CD8-positive, alpha-beta memory T cell (primary cell): ENCODE measurements at places on chromosomes 11 and 22.
A peak's percentile ranks its signal among the peaks of the same experiment; 100 is the strongest.

- DNase-seq: no peak
Observed at GRCh38 chr11:117121176-117121575, 22.9 kb upstream of the PAFAH1B2 start.

GRCh38 chr22:44596396-44597125 lies 98.5 kb upstream of the RTL6 start:
- DNase-seq: no peak

GRCh38 chr11:116412118-116412889 lies 360.5 kb downstream of the BUD13 start:
- DNase-seq: no peak

DNA sequence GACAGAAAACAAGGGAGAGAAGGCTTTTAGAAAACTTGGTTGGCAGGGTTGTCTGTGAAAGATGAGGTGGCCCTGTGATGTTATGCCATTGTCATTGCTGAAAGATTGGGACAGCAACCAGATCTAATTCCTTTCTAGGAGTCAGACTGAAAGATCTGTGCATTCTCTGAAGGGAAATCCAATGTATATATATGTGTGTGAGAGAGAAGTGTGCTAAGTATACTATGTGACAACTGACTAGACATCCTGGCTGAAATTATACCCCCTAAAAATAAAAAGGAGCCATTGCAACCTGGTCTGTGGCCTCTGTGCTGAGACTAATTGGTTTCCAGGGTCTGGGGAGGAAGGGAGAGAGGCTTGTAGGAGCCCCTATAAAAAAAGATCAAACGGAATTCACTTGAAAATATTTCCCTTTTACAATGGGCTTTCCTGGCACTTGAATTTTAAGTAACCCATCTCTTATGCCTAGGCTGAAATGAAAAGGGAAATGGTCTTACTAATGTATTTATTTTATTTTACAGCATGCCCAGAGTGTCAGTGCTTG lies 1.2 kb upstream of the MPPED2 start:
- no peak for DNase-seq

GRCh38 chr11:130213143-130213978 lies 53.8 kb downstream of the ST14 start:
- DNase-seq: peak; percentile 74

- DNase-seq: no peak
Observed at GRCh38 chr11:46251954-46252353, 25.5 kb upstream of the CREB3L1 start.

GRCh38 chr11:115699733-115700132 lies 195.5 kb upstream of the CADM1 start:
- no peak for DNase-seq
